DMS 273 treated with DMSO at 0.1 percent for 48 hours (cell line): ENCODE measurements at places on chromosomes 1 and 21.
A peak's percentile ranks its signal among the peaks of the same experiment; 100 is the strongest.

DNA sequence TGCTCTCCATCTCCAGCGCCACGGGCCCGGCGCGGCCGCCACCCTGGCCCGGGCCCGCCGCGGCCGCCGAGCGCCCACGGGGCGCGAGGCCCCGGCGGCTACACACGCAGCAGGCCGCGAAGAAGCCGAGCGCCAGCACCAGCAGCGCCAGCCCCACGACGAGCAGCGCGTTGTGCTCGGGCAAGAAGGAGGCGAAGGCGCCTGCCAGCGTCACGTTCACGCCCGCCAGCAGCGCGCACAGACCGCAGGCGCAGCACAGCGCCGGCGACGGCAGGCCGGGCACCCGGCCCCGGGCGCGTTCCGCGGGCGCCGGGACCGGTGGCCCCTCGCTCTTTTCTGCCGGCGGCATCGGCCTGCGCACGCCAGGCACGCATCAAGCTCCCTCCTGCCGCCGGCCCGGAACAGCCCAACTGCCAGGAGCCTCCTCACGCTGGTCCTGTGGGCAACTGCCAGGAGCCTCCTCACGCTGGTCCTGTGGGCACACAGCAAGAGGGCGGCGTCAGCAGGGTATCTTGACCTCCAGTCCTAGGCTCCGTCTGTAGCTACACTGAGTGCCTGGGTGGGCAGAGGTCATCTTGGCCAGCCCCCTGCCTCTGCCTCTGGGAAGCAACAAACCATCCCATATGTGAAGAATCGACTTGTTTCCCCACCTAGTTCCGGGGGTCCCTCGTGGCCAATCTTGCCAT lies 18.1 kb downstream of the KNCN start:
- no peak for DNase-seq

- no peak for DNase-seq
These were observed 1.9 kb upstream of the IL19 start for GRCh38 chr1:206768472-206769303.

DNA sequence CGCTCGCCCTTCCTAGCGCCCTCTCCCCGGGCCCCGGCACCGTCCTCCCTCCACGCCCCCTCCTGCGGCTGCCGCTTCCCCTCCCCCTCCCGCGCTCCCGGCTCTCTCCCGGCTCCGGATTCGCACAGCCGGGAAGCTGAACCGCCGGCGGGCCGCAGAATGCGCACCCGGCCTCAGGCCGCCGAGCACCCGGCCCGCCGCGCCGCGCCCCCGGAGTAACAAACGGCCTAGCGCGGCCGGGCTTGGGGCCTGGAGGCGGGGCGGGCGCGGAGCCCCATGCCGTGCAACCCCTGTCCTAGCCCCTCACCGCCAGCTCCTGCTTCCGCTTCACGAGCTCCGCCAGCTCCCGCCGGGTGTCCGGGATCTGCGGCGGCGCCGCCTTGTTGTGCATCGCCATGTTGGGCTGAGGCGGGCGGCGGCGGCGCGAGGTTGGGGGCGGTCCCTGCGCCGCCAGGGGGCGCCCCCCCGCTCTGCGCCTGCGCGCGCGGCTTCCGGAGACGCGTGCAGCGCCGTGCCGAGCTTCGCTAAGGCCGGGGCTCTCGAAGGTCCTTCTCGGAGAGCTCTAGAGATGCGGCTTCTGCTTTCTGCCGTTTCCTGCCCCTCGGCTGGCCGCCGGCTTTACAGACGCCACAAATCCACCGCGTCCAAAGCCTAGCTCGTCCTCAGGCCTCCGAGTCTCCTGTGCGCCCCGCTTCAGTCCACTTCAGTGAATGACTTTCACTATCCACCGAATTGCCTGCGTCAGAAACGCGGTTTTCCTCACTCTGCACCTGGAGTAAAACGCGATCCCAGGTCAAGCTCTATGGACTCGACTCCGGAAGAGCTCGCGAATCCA lies at the start of gene MEAF6:
Gene MEAF6 (minus strand): TSS at position 417 of the 835 bp plus-strand sequence. CDS start 20 bp downstream, at position 397.
- DNase-seq, result peak; percentile 36

DNA sequence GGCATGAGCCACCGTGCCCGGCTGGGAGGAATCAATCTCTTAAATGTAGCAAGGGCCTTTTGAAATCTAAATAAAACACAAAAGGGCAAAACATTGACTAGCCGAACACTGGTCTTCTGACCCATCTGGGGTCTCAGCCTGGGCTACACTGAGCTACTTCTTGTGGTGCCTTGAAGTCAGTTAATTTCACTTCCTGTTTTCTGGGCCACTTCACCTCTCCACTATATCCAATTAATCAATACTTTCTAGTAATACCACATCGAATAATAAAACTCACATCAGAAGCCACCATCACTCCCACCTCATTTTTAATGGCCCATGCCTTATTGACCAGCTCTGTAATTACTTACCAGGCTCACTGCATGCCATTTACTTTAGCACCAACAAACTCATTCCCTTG lies 138.0 kb upstream of the SAMSN1 start:
- no peak for DNase-seq

GRCh38 chr1:6157528-6158174 lies 22.5 kb downstream of the CHD5 start:
- DNase-seq, result no peak
